GM04504 (cell line): ENCODE measurements at places on chromosomes 3 and 15.

DNA sequence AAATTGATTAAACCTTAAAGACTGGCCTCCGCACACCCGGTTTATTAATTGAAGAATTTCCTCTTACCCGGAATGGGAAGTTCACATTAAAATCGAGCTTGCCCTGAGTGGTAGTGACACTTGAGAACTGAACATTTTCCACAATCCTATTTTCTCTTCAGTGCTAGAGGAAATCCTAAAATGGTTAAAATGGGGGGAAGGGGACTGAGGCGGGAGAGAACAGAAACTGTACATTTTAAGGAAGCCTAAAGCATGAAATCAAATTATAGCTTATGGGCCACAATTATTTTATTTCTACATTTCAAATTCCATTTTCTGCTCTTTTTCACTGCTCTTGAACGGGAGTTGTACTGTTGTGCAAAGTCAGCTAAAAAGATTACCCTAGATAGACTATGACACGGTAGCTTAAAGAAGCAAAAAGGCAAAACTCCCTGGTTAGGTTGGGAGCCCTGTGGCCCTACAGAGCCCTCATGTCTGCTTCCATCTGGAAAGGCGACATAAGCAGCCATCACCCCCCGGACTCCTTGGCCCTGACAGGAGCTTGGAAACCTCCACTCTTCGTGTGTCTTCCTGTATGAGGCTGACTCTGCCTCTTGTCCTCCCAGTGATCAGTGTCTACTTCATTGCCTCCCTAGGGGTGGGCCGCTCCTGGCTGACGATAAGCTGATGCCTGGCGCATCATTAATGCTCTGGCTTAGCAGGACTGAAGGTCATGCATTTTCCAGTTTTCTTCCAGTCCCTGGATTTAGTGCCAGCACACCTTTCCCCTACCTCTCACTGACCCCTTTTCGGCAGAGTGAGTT, 79.3 kb downstream of the EEFSEC start:
- DNase-seq: no peak

DNA sequence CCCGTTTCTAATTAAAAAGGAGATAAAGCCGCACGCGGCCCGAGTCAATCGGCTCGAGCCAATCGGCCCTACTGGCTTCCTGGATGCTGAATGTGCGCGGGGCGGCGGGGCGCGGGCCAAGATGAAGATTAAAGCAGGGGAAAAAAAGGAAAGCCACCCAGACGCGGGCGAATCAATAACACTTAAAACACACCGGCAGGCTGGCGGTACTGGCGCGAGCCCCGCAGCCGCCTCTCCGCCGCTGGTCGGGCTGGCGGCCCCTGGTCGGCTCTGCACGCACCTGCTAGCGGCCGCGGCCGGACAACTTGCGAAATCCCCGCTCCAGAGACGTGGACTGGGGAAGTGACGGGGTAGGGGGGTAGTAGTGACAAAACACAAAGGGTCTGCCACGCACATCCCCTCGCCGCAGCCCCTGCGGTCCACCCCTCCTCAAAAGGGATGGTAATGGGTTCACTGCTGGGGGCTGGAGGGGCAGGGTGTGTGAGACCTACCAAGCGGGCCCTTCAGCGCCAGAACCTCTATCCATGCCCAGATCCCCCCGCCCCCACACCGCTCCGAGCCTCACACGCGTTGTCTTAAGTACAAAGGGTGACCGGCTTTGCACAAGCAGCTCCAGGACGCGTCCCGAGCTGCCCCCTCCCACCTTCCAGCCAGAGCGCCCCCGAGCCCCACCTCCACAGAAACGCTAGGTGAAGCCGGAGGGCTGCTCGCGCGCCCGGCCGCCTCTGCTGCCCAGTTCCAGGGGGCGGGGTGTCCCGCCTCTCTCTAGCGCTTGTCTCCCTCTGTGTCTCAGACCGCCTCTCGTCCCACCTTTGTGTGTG, 1.4 kb downstream of the WNT7A start:
- no peak for DNase-seq

DNA sequence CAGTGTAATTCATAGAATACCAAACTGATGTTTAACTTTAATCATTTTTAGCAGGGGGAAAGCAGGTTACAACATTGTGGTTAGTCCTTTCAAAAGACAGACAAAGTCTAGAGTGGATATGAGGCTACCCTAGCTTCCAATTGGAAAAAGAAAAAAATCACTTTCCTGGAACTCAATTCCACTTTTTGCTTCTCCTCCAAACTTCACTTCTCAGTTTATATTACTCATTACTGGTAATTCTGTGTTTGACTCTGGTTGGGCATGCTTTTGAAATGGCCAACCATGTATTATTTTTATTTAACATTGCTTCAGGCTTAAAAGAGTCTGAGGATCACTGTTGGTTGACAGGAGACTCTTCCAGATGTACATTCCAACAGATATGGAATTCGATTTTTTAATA, 84.8 kb downstream of the RAP2B start:
- DNase-seq: peak; percentile 61

DNA sequence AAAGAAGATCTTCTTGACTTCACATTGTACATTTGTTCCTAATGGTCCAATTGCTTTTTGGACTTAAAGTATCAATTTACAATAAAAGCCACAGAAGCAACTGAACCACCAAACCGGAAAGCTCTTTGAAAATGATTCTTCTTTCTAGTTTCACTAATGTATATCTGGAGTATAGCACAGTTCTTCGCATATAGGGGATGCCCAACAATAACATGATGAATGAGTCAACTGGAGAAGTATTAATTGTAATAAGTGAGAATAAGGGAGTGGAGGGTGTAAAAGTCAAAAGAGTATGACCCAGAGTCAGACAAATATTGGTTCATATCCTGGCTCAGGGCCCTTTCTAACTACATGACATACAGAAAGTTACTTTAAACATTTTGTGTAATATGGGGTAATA, 425.2 kb downstream of the ZBTB20 start:
- DNase-seq: no peak

DNA sequence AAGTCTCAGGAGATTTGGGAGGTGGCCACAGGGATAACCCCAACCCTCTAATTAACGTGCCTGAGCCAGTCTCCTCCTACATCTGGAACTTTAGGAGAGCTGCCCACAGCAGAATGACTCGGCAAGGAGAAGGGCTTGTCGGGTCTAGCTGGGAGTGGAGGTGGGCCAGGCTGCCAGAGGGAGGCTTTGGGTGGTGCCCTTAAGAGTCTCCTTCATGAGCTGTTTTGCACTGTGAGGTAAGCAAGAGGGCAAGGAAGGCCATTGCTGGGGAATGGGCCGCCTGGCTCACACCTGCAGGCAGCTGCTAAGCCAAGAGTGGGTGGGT, 3.6 kb upstream of the TNK2 start:
- DNase-seq: no peak

- no peak for DNase-seq
Measured at GRCh38 chr3:94524102-94524919, 461.4 kb downstream of the NSUN3 start.

- no peak for DNase-seq
Measured at GRCh38 chr15:62841891-62842559, 200.5 kb upstream of the TPM1 start.

DNA sequence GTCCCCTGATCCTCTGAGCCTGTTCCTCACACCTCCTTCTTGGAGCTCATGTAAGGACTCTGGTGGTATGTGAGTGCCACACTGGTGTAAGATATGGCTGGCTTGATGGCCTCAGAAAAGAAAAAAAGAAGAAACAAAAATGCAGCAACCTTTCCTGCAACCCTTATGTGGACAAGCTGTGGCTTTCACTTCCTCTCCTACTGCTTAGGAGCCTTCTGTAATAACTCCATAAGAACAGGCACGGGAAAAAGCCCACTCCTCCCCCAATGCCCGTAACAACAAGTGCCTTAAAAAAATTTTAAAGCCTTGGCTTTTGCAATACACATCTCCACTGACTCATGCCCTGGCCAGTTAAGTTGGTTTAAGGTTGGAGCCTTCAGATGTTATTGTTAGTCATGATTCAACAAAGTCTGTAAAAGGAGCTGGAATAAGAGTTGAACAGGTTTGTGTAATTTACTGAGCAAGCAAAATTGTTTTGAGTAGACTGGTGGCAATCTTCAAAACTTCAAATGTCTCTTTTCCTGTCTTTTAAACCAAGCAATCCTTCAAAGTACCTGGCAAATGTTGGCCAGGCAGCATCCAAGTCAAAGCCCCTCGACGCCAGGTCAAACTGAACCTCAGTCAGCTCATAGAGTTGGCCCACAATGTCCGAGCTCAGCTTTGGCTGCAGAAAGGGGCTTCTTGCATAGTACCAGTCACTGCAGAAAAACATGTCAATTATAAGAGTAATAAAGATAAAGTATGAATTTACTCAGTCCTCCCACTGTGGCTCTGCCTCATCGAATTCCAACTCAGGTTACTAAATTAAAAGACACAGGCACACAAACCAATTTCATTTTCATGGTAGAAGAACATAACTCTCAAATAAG, 22.9 kb downstream of the FYCO1 start:
- peak; percentile 66 for DNase-seq

DNA sequence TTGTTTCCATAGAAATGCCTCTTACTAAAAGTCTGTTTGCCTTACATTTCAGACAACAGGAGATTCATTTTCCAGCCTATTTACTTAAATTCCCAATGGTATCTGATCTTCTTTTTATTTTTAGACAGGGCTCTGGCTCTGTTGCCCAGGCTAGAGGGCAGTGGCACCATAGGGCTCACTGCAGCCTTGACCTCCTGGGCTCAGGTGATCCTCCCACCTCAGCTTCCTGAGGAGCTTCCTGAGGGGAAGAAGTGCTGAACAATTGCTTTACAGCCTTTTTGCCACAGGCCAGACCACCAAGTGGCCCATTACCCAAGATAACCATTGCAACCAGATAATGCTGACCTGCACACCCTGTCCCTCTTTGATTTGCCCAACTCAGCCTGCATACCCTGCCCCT, 126.3 kb downstream of the PLCH1 start:
- DNase-seq: no peak

- DNase-seq: no peak
Measured at GRCh38 chr15:47301481-47301880, 415.8 kb upstream of the SEMA6D start.

- DNase-seq: no peak
Measured at GRCh38 chr3:161051856-161052255, 53.3 kb downstream of the B3GALNT1 start.

DNA sequence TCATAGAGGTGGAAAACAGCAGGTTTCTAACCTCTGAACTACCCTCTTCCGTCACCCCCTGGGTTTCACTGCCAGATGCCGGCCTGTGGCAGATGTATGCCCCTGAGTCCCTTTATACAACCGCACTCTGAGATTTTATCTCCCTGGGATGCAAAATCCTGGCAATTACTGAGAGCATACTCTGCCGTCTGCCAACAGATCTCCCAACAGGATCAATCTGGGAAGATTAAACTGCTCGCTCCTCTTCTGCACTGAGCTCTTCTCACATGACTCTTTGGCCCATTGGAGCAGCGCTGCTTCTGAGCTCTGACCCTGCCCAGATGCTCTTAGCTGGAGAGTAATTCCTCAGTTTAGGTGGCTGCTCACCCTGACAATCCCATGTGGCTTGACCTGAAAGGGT, 133.2 kb downstream of the LIPC start:
- DNase-seq: no peak

- DNase-seq: no peak
Measured at GRCh38 chr3:56157693-56158362, 310.4 kb downstream of the ERC2 start.

- no peak for DNase-seq
Measured at GRCh38 chr15:31574766-31575165, 248.1 kb downstream of the KLF13 start.

DNA sequence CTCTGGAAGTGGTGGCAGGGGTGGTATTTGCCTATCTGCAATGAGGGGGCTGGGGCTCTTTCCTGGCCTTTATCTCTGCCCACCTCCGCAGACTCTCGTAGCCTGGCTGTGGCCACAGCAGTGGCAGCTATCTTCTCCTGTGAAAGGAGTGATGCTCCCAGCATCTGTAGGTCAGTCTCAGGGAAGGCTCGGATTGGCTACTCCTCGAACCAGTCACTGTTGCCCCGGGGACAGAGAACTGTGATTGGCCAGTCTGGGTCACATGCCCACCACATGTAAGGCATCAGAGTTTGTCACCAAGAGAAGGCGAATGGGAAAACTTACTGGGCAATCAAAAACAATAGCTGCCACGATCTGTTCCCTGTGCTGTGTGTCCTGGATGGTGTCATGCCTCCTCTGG, 30.1 kb upstream of the FGD5 start:
- DNase-seq: no peak

GRCh38 chr15:99180086-99180963, 69.1 kb downstream of the TTC23 start:
- DNase-seq: no peak

- DNase-seq: no peak
Measured at GRCh38 chr3:128123156-128123537, 465 bp downstream of the RUVBL1 start.

DNA sequence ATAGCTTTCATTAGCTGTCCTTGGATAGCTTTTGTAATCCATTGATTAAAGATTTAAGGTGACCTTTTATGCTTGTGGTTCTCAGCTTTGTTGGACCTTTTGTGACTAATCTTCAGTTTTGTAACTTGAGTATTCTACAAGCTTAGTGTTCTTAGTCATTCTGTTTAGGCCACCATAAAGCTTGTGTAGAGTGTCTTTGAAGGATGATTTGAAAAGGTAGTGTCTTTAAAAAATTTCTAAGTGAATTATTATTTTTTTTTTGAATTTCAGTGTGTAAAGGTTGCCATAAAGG, 7.5 kb downstream of the MORF4L1 start:
- no peak for DNase-seq

- no peak for DNase-seq
Measured at GRCh38 chr15:77506311-77507142, 85.8 kb downstream of the HMG20A start.

GRCh38 chr3:194852831-194853508, 167.3 kb downstream of the FAM43A start:
- no peak for DNase-seq

GRCh38 chr15:74958320-74958907, 1.8 kb upstream of the RPP25 start:
- DNase-seq: no peak

- DNase-seq: no peak
Measured at GRCh38 chr3:178203650-178204049, 332.6 kb upstream of the KCNMB2 start.

DNA sequence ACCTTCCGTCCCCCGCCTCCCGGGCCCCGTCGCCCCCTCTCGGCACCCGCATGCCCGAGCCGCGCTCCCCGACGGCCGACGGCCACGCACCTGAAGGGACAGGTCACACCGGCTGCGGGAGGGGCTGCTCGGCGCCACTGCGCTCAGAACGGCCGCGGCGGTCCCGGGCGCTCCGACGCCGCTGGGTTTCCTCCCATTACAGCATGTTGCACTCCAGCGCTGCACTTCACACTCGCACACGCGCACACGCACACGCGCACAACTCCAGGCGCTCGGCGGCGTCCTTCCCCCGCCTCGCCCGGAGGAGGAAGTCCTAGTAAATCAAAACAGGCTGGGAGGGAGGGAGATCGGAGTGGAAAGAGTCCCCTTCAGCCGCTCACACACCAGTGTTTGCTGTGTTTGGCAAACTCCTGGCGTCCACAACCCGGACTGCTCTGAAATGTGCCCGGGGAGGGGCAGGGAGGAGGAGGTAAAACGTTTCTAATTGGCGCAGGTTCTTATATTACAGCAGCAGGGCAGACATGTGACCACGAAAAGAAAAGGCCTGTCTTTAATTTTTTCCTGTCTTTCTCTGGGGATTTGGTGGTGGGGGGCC, 76.7 kb upstream of the VGLL4 start:
- peak; percentile 46 for DNase-seq
